ENCODE measurements at places on chromosomes 2 and 18.

DNA sequence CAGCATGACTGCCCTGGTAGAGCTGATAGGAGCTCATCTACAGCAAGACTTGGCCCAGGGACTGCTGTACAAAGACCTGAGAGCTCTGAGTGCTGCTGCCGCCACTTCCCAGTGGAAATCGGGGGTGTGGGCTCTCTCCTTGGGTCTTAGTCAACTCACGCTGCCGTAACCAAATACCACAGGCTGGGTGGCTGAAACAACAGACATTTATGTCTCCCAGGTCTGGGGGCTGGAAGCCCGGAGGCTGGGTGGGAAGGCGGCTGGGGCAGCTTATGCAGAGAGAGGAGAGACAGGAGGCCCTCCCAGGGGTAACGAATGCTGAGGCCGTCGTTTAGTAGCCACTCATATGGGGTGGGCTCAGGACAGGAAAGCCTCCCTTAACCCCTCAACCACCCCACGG is 15.4 kb upstream of the MAL start:
- no peak for DNase-seq

DNA sequence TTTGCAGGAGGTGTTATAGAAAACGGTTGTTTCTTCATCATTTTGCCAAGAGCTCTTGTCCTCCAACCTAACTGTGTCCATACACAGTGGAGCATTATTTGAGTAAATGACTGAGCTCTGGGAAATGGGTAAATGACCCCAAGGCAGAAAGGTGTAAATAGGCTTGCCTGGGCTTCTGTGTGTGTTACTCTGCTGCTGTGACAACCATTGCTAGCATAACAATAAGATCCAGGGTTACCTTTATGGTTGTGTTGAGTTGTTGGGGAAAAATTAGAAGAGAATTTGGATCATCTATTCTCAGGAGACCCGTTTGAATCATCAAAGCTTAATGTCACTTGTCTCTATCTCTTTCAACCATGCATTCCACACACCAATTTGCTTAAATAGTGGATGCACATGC is 672.7 kb downstream of the DPP10 start:
- no peak for DNase-seq

DNA sequence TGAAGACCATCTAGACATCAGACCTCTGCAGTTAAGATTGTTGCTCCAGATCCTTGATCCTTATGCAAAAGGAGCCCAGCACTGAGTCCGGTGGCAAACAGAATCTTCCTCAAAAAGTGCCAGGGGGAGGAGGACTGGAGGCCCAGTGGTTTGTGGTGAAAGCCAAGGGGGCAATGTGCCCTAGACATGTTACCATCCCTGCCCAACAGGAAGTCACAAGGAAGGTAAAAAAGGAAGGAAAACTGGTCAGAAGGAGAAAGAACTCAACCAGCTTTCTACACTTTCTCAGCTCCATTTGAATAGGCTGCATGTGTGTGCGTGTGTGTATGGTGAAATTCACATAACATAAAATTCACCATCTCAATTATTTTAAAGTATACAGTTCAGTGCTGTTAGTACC is 25.0 kb upstream of the KDM3A start:
- no peak for DNase-seq

DNA sequence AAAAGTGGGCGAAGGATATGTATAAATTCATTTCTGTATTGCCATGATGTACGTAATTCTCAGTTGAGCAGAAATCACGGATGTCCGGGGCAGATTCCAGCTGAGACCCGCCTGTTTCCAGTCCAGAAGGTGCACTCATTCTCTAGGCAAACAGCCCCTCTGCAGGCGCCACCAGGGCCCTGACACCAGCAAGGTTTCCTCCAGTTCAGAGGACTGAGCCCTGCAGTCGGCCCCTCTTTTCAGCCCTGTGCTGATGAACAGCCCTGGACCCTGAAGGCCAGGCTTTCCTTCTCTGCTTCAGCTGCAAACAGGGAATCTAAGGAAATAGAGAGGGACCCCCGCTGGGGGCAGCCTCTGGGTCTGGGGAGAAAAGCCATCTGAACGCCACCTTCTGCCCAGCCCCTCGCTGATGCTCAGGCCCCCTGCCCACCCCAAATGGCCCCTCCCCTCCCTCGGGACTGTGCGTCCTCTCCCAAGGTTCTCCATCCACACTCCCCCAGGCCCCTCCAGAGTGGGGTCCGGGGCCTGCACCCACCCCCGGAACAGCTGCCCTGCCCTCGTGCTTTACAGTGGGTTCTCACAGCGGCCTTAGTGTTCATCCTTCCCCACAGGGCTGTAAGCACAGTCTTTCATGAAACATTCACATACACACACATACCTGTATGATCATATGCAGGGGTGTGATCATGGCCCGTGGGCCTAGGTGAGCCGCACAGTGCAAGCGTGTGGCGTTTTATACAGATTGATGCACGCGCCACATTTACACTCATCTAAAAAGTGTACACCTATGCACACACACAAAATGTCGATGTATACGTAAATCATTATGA is 12.1 kb downstream of the COPS9 start:
- no peak for DNase-seq

DNA sequence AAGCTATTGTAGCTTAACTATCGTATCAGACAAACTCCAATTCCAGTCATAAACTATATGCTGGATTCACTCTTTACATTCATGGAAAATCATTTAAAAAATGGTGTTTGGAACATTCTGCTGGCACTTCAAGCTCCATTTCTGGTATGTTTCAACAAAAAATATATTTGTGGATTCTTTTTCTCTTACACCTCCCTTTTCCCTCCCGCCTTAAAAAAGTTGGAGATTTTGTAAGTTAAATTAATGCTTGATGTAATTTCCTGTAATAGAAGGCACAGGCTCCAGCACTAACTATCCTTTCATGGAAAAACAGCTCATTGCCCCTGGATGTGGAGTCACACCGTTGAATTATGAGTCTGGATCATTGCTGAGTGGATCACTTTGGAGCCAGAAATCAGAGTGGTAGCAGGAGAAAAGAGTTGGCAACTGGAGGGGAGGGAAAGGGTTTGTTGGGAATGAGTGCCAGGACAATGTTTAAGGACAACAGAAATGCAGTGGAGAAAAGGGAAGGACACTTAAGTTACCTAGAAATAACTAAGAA is 102.8 kb downstream of the ICOS start:
- DNase-seq: no peak

DNA sequence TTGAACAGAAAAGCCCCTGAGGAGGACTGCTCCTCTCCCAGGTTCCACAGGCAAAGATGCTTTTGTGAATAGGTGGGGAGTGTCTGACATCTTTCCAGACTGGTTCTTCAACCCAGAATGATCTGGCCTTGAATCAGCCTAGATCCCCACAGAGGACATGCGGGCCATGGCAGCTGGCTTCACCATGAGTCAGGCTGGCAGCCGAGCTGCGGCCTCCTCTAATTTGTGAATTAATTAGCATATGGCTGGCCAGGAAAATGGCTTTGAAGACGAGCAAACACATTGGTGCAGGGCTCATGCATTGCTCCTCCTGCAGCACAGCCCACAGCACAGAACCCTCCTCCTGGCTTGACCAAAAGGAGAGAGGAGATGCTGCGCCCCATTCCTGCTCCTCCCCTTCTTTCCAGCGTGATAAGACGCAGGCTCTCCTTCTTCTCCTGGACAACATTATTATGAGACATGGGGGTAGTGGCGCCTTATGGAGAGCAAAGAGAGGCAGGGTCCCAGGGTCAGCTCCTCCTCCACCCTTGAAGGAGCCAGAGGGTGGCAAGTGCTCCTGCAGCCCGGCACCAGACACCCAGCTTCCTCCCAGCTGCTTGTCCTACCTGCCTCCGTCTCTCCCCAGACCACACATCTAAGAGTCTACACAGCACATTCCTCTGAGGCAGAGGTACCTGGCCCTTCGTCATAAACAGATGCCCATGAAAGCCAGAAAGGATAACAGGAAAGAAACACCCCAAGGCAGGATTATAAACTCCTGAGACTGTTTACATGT is 66.7 kb downstream of the EDAR start:
- no peak for DNase-seq

- DNase-seq: no peak
Measured at GRCh38 chr2:85997017-85997970, 108.4 kb downstream of the POLR1A start.

DNA sequence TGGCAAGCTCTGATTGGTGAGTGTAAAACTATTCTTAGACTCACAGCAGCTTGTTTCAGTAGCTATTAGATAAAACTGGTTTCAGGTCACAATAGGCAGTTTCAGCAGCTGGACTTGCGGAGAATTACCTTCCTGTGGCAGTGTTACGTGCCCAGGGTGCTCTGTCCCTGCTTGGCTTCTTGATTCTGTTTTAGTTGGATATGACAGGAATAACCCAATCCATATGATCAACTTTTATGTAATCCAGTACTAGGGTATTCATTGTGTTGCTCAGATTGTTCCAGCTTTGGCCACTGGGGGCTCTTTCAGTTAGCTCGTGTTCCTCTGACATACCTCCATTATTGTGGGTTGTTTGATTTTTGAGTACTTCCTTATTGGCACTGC is 43.1 kb downstream of the INPP4A start:
- no peak for DNase-seq

DNA sequence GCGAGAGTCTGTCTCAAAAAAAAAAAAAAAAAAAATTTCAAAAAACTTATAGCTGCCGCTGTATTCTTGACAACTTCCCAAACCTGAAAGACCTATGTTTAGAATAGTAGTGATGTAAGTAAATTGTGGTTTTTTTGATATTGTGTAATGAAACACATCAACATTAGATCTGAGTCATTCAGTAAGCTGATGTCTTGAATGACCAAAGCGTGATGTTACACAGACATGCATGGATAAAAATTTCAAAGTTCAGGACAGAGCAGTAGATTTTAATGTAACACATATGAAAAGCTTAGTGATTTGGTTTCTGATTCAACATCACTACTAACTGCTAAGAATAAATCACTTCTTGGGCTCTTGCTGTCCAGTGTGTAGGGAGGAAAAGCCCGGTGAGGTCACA is 69.3 kb upstream of the MEX3C start:
- no peak for DNase-seq

GRCh38 chr18:31741097-31741735 is 19.5 kb downstream of the SLC25A52 start:
- DNase-seq: peak; percentile 44

GRCh38 chr18:13612196-13612997 is 114.0 kb downstream of the FAM210A start:
- DNase-seq: no peak
